ENCODE measurements at places on chromosomes 5 and 9. TPM values are rescaled to one million over a fixed set of nuclear protein-coding genes. Genes with fewer than 3 reads are reported as not detected.

- no peak for DNase-seq
These were observed 359.3 kb downstream of the TMEM161B start for GRCh38 chr5:87909382-87909781.

- DNase-seq, result no peak
These were observed 5.6 kb upstream of the IER5L start for GRCh38 chr9:129183495-129184218.

The TUBB4B gene
- total RNA-seq, result 336 TPM

The PCDHGA4 gene
- total RNA-seq, result 0.93 TPM

The C9orf50 gene
- 0.27 TPM for total RNA-seq

- DNase-seq, result no peak
These were observed 42.4 kb downstream of the C5orf15 start for GRCh38 chr5:133925866-133926488.

GRCh38 chr5:124574521-124575436, 171.7 kb downstream of the ZNF608 start:
- DNase-seq, result peak; percentile 36

The NUTM2G gene
- total RNA-seq, result not detected

DNA sequence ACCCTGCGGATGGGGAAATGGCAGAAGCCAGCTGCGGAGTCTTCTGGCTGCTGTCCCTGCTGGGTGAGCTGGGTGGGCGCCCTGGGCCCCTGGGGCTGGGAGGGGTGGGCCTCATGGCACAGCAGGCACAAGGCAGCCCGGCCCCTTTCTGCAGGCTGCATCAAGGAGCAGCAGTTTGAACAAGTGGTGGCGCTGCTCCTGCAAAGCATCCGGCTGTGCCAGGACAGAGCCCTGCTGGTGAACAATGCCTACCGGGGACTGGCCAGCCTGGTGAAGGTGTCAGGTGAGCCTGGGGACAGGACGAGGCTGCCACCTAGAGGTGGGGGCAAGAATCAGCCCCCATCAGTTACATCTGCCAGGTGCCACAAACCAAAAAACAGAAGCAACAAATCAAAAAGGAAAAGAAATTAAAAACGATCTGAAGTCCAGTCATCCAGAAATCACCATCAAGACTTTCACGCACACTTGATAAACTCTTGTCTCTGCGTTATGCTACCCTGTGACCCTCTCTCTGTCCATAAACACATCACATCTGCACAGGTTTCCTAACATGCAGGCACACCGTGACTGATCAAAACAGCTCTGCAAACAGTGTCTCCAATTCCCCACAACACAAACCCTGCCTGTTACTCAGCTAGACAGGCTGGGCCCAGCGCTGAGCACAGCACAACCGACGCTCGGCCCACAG, 13.9 kb downstream of the REXO4 start:
- DNase-seq, result no peak

DNA sequence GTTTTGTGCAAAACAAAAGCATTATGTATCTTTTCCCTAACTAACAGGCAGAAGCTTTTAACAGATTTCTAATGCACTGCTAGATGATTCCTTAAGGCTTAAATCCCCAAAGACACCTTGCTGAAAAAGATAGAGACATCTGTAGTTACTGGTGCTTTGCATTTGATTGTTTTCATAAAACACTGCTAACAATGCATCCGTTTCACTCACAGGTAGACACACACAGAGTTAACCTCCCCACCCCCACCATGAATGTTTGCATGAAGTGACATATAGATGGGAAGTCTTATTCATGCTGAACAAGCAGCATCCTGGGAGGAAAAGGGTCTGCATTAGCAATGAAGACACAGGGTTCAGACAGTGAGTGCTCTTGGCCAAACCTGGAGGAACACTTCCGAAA, 100.9 kb downstream of the ASTN2 start:
- no peak for DNase-seq

The CWC27 gene
- total RNA-seq, result 29.4 TPM

DNA sequence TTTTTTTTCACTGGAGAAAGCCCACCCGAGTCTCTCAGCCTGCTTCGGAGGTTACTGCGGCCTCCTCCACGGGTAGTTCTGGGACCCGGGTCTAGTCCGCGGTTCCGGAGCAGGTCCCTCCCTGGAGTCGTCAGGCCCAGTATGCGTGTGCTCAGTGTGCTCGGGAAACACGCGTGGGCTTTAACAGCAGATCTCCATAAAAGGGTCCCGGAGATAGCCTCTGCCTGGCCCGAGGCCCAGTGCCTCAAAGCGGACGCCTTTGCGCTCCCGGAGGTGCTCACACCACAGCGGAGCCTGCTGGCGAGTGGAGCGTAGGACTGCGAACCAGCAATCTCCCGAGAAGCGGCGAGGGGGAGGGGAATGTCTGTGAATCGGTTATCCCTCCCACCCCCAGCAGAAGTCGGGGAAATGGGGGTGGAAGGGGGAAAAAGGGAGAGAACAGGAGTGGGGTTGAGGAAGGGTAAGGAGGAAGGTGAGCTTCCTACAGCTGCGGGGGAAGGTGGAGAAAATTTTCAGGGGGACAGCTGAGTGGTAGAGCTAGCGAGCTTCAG, 28.7 kb downstream of the CDKN2A start:
- peak; percentile 51 for DNase-seq

Data from neural crest cell (in vitro differentiated cells).